ENCODE measurements at places on chromosomes 4 and X.
A peak's percentile ranks its signal among the peaks of the same experiment; 100 is the strongest.

DNA sequence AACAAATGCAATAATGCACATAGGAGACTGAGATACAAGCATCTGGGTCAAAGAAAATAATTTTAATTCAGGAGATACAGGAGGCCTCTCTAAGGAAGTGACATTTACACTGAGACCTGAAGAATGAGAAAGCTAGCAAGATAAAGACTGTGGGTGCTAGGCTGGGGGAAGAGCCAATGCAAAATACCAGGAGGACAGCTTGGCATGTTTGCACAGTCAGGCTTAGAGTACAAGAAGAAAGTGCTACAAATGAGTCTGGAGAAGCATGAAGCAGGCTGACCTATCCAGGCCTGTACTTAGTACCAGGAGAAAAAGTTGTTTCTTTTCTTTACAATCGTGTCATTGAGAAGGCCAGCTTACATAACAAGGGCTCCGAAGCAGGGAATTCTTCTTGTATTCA is 56.9 kb downstream of the GABRB1 start:
- DNase-seq, result no peak

DNA sequence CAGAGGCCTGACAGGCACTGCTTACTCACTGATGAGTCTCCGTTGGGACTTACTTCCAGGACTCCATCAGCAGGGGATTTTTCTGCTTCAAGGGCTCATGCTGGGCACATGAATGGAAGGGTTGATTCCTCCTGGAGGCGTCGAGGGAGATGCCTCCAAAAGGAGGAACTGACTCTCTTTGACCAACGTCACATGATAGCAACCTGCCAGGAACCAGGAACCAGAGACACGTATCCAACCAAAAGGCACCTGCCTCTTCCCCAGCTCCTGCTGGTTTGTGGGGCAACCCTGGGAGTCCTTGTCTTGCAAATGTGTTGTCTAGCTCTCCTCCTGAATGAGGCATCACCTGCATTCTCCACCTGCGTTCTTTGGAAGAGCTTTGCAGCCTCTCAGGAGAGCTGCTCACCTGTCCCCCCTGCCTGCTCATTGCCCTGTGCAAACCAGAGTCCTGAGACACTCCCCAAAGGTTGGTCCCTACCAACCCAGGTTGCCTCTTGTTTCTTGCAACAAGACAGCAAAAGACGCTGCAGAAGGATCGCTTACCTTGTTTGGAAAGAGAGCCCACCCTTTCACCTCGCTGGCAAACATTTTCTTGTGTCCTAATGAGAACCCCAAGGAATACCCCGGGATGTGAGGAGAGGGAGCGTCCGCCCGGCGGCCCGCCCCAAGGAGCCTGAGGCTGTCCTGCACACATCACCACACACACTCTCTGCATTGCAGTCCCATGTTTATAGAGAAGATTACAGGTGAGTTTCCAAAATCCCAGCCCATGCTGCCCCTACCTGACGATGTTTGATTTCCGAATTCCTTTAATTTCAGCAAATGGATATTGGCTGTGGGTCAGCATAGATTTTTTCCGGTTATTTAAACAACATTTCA is 30.5 kb upstream of the SHOX start:
- no peak for DNase-seq

GRCh38 chr4:7126981-7127380 is 59.1 kb upstream of the GRPEL1 start:
- DNase-seq, result no peak

DNA sequence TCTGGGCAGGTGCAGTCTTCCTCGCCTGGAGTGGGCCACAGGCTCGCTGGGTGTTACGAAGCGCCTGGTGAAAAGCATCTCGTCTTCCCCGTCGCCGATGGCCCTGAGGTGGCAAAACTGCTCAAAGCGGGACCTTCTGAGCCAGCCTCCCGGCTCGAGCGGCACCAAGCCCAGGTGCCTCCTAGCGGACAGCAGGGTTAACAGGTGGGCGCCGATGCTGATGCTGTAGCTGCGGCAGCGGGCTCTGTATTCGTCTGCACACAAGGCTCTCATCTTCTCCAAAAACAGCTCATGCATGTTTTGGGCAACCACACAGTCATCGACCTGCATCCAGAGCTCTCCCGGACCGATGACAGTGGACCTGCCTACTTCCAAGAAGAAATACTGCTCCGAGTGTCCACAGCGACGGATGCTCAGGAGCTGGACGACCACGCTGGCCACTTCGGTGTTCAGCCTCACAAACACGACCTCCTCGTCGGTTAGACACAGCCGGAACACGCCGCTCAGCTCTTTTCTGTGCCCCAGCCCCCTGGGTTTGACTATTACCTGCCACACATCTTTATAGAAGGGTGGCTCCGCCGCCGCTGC is 1.2 kb downstream of the IRS4 start:
- DNase-seq, result no peak

DNA sequence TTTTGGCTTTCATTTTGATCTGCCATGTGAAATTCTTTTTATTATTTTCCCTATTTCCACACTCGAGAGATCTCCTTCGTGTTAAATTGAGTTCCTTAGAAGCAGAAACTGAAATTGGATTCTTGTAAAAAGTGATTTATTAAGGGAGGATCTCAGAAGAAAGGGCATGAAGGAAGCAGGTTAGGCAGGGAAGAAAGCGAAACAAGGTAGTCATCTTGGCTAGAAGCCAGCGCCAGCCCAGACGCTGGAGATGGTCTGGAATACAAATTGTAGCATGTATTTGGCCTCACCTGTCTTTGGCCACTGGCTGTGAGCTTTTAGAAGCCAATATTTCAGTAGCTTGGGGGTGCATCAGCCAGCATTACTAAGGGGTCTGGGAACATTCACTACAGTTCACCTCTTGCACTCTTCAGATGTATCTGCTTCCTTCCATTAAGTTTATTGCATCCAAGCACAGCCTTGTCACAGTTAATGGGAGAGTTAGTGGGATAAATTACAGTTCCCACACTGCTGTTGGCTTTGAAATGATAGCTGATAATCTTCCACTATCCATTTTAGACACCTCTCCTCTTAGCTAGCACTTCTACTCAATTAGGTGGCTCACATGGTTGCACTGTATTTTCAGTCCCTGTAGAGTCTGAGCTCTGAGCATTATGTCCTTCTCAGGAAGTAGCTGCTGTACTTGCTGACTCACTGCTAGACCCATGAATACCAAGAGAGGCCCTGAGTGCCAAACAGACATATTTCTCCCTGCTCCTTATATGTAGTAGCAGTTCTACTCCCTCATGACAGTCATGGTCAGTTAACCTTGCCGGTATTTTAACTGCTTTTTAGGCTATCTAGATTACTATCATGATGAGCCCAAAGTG is 14.6 kb downstream of the GRXCR1 start:
- DNase-seq, result no peak

- DNase-seq, result peak; percentile 47
These were observed 19.1 kb downstream of the CD99 start for GRCh38 chrX:2710041-2710840.

DNA sequence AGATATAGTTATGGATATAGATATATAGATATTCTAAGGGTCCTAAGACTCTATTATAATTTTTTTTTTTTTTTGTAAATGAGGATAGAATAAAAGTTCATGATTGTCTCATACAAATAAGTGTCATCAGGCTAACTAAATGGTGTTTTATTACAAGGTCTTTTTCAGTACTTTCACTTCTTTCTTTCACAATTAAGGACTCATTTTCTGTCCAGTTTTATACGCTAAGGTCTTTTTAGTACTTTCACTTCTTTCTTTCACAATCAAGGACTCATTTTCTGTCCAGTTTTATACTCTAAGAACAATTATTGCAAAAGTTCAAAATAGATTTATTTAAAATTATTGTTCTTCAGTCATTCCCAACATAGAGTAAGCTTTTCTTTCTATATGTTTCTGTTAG is 32.7 kb downstream of the RUFY3 start:
- DNase-seq, result no peak

- peak; percentile 53 for DNase-seq
These were observed 78.5 kb downstream of the MID1IP1 start for GRCh38 chrX:38879631-38880220.

- no peak for DNase-seq
These were observed 2414.2 kb downstream of the PCDH7 start for GRCh38 chr4:33134366-33134765.

- no peak for DNase-seq
These were observed 78.0 kb upstream of the CCDC160 start for GRCh38 chrX:134158821-134159512.

GRCh38 chr4:7160951-7161440 is 31.3 kb upstream of the SORCS2 start:
- DNase-seq, result no peak

GRCh38 chr4:5206016-5206790 is 154.9 kb downstream of the STK32B start:
- DNase-seq, result peak; percentile 93

GRCh38 chrX:48971249-48972219 is at the start of gene KCND1:
KCND1 (minus strand) TSS chrX:48971844; CDS start chrX:48970271, 1,573 bp downstream.
- DNase-seq, result no peak

GRCh38 chr4:64409300-64409699 is at the start of gene TECRL:
TECRL (minus strand) TSS chr4:64409450; CDS start chr4:64409351, 99 bp downstream.
- no peak for DNase-seq

GRCh38 chr4:140757232-140757630 is 1.0 kb upstream of the TBC1D9 start:
- peak; percentile 19 for DNase-seq

GRCh38 chr4:129526812-129527211 is 430.9 kb downstream of the C4orf33 start:
- DNase-seq, result peak; percentile 20

- no peak for DNase-seq
These were observed 130.9 kb downstream of the CBR4 start for GRCh38 chr4:168879188-168879587.

DNA sequence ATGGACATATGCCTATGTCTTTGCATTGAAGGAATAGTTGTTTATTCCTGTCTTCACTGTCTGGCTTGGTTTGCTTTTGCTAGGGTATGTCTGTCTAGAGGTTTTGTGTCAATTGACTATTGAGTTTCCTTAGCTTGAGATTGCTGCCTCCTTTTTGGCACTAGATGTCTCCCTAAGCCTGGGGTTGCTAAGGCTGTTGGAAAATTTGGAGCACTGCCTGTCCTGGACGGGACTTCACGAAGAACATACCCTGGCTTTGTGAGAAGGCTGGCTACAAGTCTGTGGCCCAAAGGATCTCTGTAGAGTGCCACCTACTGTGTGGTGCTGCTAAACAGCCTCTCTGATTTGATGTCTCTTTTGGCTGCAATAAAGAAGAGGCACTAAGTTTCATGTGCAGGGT is 183.8 kb upstream of the NUDT10 start:
- DNase-seq, result peak; percentile 2

DNA sequence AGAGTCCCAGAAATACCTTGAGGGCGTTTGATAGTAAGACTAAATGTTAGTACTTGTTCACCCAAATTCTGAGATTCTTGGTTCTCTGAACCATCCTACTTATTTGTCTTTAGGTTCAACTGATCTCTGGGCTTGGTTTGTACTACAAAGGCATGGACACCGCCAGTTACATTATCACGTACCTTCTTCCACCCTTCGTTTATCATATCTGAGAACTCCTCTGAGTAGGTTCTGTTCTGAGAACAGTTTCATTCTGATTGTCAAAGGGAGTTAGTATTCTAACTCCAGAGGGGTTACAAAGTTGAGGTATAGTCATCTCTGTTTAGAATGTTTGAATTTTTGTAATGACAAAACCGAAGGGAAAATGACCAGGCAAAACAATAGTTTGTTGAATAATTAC is 19.3 kb downstream of the ZFX start:
- no peak for DNase-seq

GRCh38 chr4:56463711-56464110 is 3.7 kb upstream of the SRP72 start:
- DNase-seq, result no peak

DNA sequence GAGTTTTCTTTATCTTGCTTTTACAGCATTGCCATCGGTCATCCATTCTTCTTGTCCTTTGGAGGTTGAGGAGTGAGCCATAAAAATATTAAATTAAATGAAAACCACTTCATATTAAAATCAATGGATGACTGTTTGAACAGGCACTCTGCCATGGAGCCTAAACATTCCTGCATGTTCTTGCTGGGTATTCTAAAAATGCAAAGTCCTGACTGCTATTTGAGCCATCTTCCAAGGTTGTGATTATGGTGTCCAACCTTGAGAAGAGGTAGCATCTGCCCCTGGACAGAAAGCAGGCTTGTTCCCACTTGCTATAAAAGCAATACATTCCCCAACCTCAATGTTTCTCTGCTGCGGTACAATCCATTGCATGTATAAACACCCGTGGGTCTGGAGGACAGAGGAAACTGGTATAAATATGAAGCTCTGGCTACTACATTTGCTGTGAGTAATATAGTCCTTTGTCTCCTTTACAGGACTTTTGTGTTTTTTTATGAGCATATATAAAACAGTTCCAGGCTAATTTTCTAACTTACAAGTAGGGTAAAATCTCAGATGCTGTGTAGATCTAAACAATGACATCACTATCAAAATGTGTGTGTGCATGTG is 70.9 kb upstream of the FAT4 start:
- DNase-seq, result no peak

DNA sequence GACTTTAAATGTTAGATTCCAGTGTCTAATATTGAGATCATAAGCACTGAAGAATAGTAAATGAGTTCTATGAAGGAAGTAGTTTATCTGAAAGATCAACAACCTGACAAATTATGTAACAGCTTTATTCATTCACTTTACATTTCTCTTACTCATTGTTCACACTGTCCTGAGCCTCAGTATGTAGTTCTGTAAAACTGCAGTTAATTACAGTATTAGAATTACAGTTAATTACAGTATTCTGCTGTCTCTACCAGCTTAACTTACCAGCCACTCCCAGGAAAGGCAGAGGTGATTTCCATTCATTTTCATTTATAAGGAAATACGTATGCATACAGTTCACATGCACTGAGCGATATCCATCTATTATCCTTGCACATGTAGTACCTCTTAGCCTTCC is 32.7 kb downstream of the NFKB1 start:
- no peak for DNase-seq

DNA sequence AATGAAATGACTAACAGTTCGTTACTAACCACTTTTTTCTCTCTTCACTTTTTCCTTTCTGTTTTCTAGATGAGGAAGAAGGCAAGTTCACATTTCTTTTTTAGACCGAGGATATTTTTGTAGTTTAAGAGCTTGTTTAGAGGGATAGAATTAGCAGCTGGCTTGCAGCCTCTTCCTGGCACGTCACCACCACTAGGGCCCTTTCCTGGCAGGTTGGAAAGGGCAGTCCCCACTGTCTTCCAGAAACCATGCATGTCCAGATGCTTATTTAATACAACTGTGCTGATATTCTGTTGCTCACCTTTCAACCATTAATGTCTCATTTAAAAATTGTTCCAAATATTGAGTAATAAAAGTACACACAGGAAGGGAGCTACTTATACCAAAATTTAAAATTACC is 209.5 kb upstream of the PACRGL start:
- no peak for DNase-seq

- no peak for DNase-seq
These were observed 746 bp downstream of the EDNRA start for GRCh38 chr4:147481577-147482109.
